Adipose tissue (tissue), 3 donors: ENCODE measurements at places on chromosomes 2 and 18. TPM values are rescaled to one million over a fixed set of nuclear protein-coding genes. Genes with fewer than 3 reads are reported as not detected.

The BUB1 gene
- polyA plus RNA-seq, result 0.26 TPM

The HOXD1 gene
- polyA plus RNA-seq, result 0.45 TPM

The CRACDL gene
- polyA plus RNA-seq, result 4.5 TPM

The CACNB4 gene
- polyA plus RNA-seq, result 0.10 TPM

The NETO1 gene
- polyA plus RNA-seq, result not detected

The TMEM163 gene
- 1.5 TPM for polyA plus RNA-seq

The CROCC2 gene
- polyA plus RNA-seq, result 1.3 TPM

The SNX17 gene
- 101 TPM for polyA plus RNA-seq

The RFX8 gene
- polyA plus RNA-seq, result 0.06 TPM

The DPYSL5 gene
- not detected for polyA plus RNA-seq

The NEB gene
- polyA plus RNA-seq, result 1.0 TPM

The SLC4A3 gene
- polyA plus RNA-seq, result 2.7 TPM

The RAB6C gene
- polyA plus RNA-seq, result not detected

The CFAP221 gene
- 5.6 TPM for polyA plus RNA-seq

The SCG2 gene
- polyA plus RNA-seq, result 9.7 TPM

The OSBPL6 gene
- 0.48 TPM for polyA plus RNA-seq

The CD8B gene
- not detected for polyA plus RNA-seq

The DLX2 gene
- polyA plus RNA-seq, result not detected

The LIMS3 gene
- polyA plus RNA-seq, result 0.78 TPM

The INHA gene
- 0.56 TPM for polyA plus RNA-seq

The C2orf80 gene
- polyA plus RNA-seq, result not detected
